ENCODE measurements at places on chromosomes 13 and 19. TPM values are rescaled to one million over a fixed set of nuclear protein-coding genes. Genes with fewer than 3 reads are reported as not detected.

The GRIN2D gene
- total RNA-seq = 0.05 TPM

- no peak overlapping the region for H3K4me3 ChIP-seq
- H3K4me1 ChIP-seq = peaks cover 49% of the 10 kb centered on the region
- H3K36me3 ChIP-seq = peaks cover 26% of the 10 kb centered on the region
- H3K27me3 ChIP-seq = no peaks in the 10 kb centered on the region
These were observed 3.7 kb downstream of the GTF3A start for GRCh38 chr13:27428160-27428559.

GRCh38 chr19:861141-861755 is 1.8 kb downstream of the CFD start:
- no peak overlapping the region for H3K4me3 ChIP-seq
- no peak overlapping the region for H3K27ac ChIP-seq

DNA sequence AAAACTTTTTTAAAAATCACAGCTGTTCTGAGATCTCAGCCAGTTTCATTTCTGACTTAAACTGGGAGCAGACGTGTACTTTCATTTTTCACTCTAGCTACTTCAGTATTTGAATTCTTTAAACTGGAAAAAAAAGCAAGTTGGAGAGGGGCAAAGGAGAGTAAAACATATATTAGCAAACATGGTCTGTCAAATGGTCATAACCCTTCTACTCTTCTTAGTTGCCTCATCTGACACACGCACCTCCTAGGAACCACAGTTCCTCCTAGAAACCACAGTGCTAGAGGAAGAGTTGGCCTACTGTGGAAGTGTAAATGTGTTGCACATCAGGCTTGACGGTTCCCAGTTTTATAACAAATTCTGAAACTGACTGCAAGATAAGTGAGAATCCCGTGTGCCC is 47.2 kb downstream of the TM9SF2 start:
- peaks cover 73% of the 10 kb centered on the region for H3K36me3 ChIP-seq
- H3K4me3 ChIP-seq = no peak overlapping the region
- no peaks in the 10 kb centered on the region for H3K27me3 ChIP-seq
- no peaks in the 10 kb centered on the region for H3K4me1 ChIP-seq

GRCh38 chr13:100128838-100129237 is 39.9 kb downstream of the PCCA start:
- peaks cover 5% of the 10 kb centered on the region for H3K4me1 ChIP-seq
- H3K27ac ChIP-seq = no peak overlapping the region
- DNase-seq = no peak
- no peaks in the 10 kb centered on the region for H3K27me3 ChIP-seq
- H3K4me3 ChIP-seq = no peak overlapping the region

The CYP2F1 gene
- total RNA-seq = not detected

DNA sequence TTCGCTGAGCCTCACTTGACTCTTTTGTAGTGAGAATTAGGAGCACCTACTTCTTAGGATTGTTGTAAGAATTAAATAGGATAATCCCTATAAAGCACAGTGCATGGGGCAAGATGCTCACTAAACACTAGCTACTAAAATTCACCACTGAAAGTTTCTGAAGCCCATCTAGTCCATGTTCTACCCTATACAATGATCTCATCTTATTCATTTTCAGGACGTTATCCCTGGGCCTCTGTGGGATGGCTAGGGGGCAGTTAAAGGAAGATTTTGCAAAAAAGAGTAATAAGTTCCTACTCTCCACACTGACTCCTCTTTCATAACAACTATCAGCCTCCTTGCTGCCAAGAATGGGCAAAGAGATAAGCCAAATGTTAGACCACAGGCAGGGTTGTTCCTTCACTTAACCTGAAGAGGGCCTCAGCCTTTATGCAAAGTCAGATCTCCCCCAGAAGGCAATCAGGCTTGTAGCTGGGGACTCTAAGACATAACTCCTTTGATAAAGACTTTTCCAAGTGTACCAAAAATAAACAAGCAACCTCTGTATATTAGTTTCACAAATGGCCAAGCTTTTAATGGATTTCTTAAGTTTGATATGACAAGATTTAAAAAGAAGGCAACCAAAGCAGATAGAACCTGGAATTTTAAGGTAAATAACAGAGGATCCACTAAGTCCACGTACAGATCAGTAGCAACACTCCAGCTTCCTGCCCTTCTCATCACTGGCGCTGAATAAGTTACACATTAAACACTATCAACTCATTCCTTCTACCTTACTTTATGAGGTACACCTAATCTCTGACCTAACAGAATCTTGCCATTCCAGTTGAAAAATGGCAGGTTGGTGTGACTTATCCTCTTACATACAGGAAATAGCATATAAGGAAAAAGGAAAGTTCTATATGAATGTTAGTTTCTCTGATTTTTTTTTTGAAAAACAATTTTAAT is 44.4 kb downstream of the ELF1 start:
- DNase-seq = no peak
- no peaks in the 10 kb centered on the region for H3K27me3 ChIP-seq
- H3K4me3 ChIP-seq = no peak overlapping the region
- peaks cover 26% of the 10 kb centered on the region for H3K4me1 ChIP-seq
- no peak overlapping the region for H3K27ac ChIP-seq

- no peaks in the 10 kb centered on the region for H3K27me3 ChIP-seq
- DNase-seq = no peak
- no peaks in the 10 kb centered on the region for H3K4me1 ChIP-seq
- no peaks in the 10 kb centered on the region for H3K36me3 ChIP-seq
These were observed 1636.1 kb downstream of the SLITRK5 start for GRCh38 chr13:89307278-89307677.

The AP1M2 gene
- total RNA-seq = 4.8 TPM

- no peak overlapping the region for H3K4me3 ChIP-seq
- H3K27me3 ChIP-seq = no peaks in the 10 kb centered on the region
- H3K4me1 ChIP-seq = peaks cover 2% of the 10 kb centered on the region
- no peaks in the 10 kb centered on the region for H3K36me3 ChIP-seq
- no peak overlapping the region for H3K27ac ChIP-seq
These were observed 18.5 kb downstream of the LYPD3 start for GRCh38 chr19:43446746-43447489.

GRCh38 chr13:104967836-104968630 is 1567.4 kb downstream of the EFNB2 start:
- no peaks in the 10 kb centered on the region for H3K4me1 ChIP-seq
- no peak overlapping the region for H3K27ac ChIP-seq
- no peaks in the 10 kb centered on the region for H3K36me3 ChIP-seq
- no peak overlapping the region for H3K4me3 ChIP-seq

The SLC8A2 gene
- total RNA-seq = 0.14 TPM

The C1QTNF9 gene
- 0.38 TPM for total RNA-seq

DNA sequence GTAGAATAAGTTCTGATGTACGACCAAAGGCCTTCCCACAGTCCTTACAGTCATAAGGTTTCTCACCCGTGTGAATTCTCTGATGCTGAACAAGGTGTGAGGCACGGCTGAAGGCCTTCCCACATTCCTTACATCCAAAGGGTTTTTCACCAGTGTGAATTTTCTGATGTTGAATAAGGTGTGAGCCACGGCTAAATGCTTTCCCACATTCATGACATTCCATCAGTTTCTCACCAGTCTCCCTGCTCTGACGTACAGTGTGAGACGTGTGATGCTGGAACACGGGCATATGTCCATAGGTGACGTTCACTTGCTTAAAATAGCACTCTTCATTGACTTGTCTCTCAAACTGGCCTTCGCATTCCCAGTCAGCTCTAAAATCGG is 31.0 kb upstream of the COX7A1 start:
- no peak for DNase-seq
- H3K36me3 ChIP-seq = peaks cover 4% of the 10 kb centered on the region
- no peaks in the 10 kb centered on the region for H3K27me3 ChIP-seq
- no peaks in the 10 kb centered on the region for H3K4me1 ChIP-seq
- no peak overlapping the region for H3K27ac ChIP-seq

The ZNF799 gene
- total RNA-seq = 8.0 TPM

Data from thymus (tissue), 14 donors.